Stimulated activated CD4-positive, alpha-beta T cell treated with anti-CD3 and anti-CD28 coated beads, Interleukin-2, amount 100 ng/mL, for 48 hours (primary cell): ENCODE measurements at places on chromosomes 7 and 10.

- DNase-seq = no peak
Observed at GRCh38 chr7:97845622-97846203, 26.5 kb downstream of the ASNS start.

- no peak for DNase-seq
Observed at GRCh38 chr7:39686261-39686924, 63.0 kb downstream of the RALA start.

DNA sequence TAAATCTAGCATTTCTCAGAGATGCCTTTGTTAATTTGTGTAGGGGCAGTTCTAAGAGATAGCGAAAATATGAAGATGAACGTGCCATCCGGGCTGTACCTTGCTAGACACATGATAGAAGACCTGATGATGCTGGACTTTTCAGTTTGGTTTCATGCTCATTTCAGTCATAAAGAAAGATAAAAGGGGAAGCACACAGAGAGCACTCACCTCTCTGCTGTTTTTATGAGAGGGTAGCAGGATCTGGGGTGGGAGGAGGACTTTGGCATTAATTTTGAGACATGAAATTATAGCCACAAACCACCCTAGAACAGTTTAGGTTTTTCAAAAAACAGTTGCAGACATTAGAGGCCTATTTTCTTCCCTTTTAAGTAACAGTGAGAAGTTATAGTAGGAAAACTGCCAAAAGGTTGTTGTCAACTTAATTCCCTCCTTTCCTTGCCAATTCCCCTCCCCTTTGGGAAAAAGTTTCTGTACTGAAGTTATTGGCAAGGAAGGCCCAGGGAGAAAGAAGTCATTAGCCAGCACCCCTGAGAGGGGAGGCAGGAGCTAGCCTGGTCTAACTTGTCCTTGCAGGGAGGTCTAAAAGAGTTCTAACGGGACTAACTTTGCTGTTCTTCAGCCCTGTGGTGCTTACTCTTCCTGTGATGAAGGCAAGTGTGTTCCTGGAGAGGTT, 2.6 kb downstream of the ST7 start:
- DNase-seq = no peak

- DNase-seq = no peak
Observed at GRCh38 chr7:50405221-50405620, 44.9 kb downstream of the FIGNL1 start.

DNA sequence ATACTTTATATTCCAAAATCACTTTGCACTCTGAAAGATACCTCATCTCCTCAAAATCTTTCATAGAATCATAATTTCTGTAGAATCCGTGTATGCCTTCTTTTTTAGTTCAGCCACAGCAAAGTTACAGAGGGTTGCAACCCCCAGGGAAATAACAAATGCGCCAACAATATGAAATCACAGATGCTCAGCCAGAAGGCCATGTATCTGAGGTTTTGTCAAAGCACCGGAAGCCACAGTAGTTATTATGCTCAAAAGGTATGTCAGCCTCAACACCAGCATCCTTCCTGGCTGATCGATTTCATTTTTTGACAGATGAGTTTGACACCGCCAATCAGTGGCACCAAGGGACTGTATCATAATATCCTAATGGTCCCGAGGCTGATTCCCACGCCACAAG, 204.1 kb downstream of the KCNMA1 start:
- no peak for DNase-seq

DNA sequence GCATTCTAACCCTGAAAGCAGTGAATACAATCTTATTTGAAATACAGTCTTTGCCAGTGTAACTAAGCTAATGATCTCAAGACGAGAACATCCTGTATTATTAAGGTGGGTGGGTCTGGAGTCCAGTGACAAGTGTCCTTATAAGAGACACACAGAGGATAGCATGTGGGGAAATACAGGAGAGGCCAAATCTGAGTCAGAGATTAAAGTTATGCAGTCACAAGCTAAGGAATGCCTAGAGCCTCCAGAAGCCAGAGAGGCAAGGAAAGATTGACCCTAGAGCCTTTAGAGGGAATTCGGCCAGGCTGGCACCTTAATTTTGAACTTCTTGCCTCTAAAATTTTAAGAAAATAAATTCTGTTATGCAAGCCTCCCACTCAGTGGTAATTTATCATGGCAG, 87.5 kb upstream of the HGF start:
- DNase-seq = no peak

GRCh38 chr10:126021833-126022500, 125.6 kb downstream of the FANK1 start:
- no peak for DNase-seq

- no peak for DNase-seq
Observed at GRCh38 chr7:88153378-88153777, 66.5 kb downstream of the SRI start.

DNA sequence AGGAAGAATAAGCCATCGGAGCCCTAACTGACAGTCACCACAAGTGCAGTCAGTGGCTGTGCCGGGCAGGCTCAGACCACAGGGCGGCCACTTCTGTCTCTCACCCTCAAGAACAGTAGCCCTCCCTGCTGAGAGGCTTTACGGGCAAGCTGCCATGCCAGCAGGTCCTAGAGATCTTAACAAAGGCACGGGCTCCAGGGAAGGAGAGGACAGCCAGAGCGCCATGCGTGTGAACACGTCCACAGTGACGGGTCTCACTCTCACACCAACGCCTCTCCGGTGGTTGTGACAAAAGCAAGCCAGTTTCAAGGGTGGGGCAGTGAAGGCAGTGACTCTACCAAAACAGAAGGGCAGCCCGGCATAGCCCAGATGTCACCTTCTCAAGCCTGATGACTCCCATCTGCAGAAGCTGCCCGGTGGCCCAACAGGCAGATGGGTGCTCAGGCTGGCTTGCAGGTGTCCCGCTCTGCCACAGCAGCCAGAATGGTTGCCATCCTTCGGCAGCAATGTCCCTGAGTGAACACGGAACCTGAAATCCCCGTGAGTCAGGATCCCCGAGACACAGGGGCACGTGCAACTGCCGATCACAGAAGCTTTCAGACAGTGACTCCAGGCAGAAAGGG, 102.0 kb downstream of the FAM53B start:
- no peak for DNase-seq

GRCh38 chr10:98391065-98391464, 23.9 kb downstream of the PYROXD2 start:
- DNase-seq = no peak

- DNase-seq = peak; percentile 34
Observed at GRCh38 chr7:87600130-87601124, at the start of gene ABCB1. Gene ABCB1, minus strand, starts transcription at chr7:87600884. Its CDS starts 700 bp downstream, at chr7:87600184.

GRCh38 chr7:37741776-37742175, 58.2 kb downstream of the GPR141 start:
- DNase-seq = no peak

- DNase-seq = no peak
Observed at GRCh38 chr10:49197171-49197570, 9.0 kb upstream of the TMEM273 start.

DNA sequence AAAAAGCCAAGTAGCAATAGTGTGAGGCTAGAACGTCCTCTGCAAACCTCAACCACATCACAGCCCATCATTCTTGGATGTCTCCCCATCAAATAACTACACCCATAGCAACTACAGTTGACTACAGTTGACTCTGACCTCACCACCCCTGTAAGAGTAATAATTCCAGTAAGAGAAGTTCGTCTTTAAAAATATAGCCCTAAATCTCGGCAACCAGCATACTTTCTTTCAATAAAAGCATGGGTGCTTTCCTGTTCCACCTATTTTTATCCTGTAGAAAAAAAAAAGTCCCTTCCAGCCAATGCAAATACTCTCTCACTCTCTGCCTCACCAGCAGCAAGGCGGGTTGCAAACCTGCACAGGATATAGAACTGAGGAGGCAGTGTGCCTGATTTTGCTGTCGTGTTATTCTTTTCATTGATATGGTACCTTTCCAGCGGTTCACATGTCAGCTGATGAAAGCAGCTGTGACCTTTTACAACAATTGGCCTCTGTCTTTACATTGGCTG, 187.5 kb upstream of the NFE2L3 start:
- no peak for DNase-seq

DNA sequence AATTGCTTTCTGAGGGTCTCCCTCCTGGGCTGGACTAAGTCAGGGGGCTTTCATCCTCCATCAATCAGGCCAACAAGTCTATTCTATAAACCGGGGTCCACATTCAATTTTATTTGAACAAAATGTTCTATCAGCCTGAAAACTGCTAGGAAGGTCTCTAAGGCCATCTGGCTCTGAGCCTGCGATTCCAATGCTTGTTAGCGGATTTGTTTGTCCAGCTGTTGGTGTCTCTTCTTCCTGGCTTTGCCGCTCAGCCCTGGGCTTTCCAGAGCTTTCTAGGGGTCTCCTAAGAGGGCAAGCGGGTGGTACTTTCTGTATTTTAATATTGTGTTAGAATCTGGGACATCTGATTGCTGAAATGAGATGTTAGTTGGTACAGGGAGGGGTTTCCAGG, 136.7 kb downstream of the VIPR2 start:
- DNase-seq = no peak

DNA sequence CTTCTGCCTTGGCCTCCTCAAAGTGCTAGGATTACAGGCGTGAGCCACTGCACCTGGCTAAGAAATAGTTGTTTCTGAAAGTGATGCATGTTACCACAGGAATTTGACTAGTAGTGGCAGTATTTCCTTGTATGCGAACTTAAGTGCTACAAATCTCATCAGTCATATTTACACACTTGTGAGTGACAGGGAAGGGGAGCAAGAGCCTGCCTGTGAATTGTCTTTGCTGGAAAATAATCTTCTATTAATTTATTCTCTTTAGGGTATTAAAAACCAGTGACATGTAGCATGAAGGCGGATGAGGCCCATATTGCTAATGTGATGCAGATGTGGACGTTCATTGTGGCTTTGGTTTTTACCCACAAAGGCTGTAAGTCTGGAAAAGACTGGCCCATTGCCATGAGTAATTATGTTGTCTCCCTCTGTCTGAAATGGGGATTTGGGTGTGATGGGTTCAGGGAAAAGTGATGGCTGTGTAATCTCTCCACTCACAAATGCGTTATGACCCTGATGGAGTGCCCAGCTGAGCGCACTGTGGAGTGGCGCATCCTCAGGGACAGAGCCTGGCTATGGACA, 97.6 kb downstream of the CCNY start:
- DNase-seq = no peak

DNA sequence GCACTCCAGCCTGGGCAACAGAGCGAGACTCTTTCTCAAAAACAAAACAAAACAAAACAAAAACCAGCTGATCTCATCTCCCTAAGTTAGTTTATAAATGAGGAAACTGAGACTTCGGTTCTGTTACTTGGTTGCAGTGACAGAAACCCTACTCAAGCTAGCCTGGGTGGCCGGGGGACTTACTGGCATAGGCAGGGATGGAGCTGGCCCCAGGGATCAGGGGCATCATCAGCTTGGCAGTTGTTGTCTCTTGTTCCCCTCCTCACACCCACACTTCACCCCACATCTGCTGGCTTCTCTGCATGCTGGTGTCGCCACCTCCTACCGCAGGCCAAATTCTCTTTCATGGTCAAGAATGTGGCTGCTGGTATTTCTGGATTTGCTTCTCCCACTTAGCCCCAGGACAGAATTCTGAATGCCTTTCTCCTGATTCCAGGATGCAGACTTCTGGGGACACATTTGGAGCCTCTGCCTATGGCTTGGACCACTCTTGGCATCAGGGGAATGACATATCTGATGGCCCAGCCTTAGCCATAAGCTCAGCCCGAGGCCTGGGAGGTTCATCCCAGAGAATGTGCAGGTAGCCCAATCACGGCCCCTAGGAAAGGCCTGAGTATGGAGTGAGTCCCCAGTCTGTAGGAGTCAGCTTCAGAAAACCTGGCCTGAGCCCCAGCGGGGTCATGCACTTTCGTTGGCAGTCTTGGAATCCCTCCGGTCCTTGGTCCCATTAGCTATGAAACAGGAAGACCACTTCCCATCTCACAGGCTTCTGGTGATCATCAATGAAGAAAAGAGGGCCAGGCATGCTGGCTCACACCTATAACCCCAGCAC, 41.6 kb upstream of the CTBP2 start:
- DNase-seq = no peak

DNA sequence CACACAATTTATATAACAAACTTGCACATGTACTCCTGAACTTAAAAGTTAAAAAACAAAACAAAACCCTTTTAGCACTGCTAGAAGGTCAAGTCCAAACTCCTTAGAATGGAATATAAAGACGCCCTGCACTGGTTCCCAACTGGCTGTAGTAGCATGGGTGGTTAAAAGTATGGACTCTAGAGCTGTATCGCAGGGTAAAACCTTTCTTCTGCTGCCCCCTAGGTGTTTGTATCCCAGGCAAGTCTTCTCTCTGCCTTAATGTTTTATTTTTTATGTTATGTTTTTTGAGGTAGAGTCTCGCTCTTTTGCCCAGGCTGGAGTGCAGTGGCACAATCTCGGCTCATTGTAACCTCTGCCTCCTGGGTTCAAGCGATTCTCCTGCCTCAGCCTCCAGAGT, 35.2 kb downstream of the LSMEM1 start:
- DNase-seq = no peak

DNA sequence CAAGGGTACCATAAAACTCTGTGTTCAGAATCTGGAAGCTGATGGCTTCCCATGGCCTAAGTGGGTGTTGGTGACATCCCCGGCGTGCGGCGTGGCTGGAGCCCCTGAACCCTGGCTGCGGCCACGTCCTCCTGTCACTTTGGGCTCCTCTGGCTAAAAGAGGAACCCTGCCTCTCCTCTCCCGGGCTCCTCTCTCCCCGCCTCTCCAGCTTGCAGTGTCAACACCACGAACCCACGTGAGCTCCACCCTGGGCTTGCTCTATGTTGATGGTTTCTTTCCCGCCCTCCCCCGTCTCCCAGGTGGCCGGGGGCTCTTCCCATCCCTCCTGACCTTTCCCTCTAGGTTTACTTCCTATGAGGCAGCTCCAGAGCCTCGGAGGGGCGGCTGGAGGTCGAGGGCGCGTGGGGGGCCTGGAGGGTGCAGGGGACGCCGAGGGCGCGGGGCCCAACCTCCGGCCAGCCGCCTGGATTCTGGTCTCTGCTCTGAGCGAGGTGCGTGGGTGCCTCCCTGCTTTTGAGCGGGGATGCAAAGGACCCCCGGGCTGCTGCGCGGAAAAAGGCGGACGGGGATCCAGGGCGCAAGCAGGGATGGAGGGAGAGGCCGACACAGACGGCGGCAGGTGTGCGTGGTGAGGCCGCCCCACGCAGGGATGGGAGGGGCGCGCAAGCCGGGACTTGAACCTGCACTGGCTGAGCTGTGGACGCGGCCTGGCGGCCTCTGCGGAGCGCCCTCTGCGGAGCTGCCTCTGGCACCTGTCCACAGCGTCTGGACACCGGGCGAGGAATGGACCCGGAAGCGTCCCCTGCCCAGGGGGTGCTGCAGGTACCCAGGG, 115.5 kb upstream of the DIP2C start:
- no peak for DNase-seq

DNA sequence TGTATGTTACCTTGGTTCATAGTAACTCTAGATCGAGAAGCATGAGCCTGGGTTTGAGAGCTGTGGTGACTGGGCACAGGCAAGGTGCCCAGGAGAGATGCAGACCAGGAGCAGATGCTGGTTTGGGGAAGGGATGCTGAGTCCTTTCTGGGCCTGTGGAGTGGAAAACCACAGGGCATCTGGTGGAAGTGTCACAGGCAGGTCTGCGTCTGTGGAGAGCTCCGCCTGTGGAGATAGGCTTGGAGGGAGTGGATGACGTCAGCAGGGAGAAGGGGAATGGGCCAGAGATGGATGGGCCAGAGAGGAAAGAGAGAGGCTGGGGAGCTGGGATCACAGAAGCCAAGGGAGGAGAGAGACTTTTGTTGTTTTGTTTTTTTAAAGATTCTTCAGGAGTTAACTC, 14.8 kb downstream of the CYP26A1 start:
- DNase-seq = no peak

- DNase-seq = no peak
Observed at GRCh38 chr7:84040355-84040754, 154.2 kb downstream of the SEMA3A start.

GRCh38 chr10:100319707-100320402, 10.2 kb downstream of the PKD2L1 start:
- DNase-seq = no peak

GRCh38 chr10:6426317-6426716, 153.8 kb downstream of the PRKCQ start:
- DNase-seq = no peak
